CD4-positive, alpha-beta T cell treated with Interleukin-15 for 4 hours (primary cell): ENCODE measurements at places on chromosomes 7 and 10.

DNA sequence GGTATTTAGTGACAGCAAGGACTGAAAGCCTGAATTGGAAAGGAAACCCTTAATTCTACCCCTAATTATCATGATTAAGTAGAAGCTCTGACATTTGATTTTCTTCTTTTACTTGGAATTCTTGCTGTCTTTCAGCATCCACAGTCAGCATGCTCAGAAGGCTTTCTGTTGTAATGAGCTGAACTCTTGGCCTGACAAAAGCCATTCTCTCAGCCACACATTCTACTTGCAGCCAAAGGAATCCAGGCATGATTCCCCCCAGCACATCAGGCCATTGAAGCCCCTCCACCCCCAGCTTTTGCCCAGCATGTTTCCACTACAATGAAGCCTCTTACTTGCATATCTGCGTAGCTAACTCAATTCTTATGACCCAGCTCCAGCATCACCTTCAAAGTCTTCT, 94.3 kb upstream of the FRMD4A start:
- no peak for DNase-seq

- no peak for DNase-seq
Observed at GRCh38 chr7:55510621-55511020, 61.7 kb downstream of the VOPP1 start.

GRCh38 chr7:72335561-72336381, 76.4 kb downstream of the CALN1 start:
- no peak for DNase-seq

DNA sequence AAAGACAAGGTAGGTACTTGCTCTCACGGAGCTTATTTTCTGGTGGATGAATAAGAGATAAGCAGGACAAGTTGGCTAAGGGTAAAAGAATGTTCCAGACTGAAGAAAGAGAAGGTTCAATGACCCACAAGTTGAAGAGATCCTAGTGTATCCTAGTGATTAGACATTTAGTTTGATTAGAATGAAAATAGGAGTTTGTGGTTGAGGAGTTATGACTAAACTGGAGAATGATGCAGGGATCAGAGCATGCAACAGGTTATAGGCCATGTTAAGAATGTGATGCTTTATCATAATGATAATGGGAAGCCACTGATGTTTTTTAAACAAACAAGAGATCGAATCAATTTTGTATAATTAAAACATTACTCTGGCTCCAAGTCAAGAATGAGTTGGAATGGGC, 357.2 kb downstream of the HPSE2 start:
- no peak for DNase-seq

- DNase-seq = no peak
Observed at GRCh38 chr10:123187781-123188180, 33.6 kb downstream of the BUB3 start.

GRCh38 chr7:71896535-71896934, 515.6 kb downstream of the CALN1 start:
- no peak for DNase-seq

- no peak for DNase-seq
Observed at GRCh38 chr7:139103057-139103815, 6.3 kb downstream of the ZC3HAV1 start.

DNA sequence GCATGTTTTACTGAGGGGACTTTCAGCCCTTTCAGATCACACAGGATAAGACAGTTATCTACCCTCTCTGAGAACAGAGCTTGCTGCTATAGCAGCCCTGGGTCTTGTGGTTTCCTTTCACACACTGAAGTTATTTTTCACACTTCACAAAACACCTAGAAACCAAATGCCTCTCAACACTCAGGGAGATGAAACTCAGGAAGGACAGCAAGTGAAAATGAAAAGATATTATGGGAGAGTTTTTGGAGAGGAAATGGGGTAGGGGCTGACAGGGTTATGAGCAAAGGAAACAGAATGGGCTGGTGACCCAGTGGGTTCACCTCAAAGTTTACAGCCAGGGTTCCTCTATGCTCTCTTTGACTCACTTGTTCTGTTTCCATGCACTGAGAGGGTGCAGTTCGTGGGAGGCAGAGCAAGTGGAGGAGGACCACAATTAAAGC, 17.0 kb upstream of the GIMAP2 start:
- DNase-seq = peak; percentile 84

DNA sequence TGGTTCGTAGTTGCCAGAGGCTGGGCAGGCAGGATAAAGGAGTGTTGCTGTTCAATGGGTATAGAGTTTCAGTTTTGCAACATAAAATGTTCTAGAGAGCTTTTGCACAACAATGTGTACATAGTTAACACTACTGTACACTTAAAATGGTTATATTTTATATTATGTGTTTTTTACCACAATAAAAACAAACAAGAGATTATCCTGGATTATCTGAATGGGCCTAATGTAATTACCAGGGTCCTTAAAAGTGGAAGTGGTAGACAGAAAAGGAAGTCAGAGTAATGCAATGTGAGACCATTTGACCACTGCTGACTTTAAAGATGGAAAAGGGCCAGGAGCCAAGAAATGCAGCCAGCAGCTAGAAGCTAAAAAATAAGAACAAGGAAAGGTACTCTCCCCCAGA, 159.7 kb downstream of the SGMS1 start:
- no peak for DNase-seq

DNA sequence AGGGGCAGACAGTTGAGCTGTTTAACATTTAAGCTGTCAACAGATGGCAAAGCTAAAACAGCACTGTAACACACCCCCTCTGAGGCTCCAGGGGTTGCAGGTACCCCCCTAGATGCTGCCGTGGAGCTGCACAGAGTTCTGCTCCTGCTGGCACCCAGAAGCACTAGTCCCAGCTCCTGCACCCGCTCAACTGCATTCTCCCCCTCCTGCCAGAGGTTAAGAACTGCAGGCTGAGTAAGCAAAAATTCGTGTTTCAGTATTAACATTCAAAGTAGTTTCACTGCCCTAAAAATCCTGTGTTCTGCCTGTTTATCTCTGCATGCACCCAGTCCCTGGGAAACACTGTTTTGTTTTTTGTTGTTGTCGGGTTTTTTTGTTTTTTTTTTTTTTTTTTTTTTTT, 790.8 kb upstream of the KCND2 start:
- no peak for DNase-seq

DNA sequence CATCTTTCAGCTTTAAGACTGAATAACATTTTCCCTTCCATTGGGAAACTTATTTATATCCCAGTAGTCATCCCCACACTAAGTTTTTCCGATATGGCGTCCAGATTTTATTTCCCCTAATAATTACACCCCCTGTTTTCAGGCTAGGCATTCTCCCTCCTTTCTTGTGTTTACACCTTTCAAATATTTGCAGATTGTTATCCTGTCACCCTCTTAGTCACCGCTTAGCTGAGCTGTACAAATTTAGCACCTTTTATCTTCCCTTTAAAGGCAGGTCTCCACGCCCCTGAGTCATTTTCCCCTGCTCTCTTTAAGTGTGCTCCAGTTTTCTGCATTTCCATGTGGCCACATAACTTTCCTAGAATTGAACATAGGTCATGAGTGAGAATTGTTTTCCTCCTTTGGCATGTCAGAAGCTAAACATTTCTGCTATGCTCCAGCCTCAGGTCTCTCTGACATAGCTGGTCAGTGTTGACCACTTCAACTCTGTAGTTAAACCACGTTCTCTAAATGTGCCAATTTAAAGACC, 47.4 kb downstream of the LRRC4 start:
- DNase-seq = peak; percentile 21

DNA sequence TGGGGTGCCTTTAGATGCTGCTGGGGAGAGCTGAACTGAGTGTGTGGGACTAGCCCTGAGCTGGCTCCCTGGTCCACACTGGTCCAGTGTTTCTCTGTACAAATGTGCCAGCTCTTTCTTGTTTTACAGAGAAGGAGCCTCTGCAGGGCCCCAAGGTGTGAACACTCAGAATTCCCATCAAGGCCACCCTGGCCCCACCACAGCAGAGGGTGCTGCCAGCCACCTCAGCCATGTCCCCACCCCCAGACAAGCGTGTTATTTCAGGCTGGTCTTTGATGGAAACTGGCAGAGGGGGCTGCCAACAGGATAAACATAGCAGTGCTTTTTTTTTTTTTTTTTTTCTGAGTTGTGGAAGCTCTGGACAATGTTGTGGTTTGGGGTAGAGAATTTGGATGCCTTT, 68.5 kb upstream of the LRRC18 start:
- DNase-seq = no peak

DNA sequence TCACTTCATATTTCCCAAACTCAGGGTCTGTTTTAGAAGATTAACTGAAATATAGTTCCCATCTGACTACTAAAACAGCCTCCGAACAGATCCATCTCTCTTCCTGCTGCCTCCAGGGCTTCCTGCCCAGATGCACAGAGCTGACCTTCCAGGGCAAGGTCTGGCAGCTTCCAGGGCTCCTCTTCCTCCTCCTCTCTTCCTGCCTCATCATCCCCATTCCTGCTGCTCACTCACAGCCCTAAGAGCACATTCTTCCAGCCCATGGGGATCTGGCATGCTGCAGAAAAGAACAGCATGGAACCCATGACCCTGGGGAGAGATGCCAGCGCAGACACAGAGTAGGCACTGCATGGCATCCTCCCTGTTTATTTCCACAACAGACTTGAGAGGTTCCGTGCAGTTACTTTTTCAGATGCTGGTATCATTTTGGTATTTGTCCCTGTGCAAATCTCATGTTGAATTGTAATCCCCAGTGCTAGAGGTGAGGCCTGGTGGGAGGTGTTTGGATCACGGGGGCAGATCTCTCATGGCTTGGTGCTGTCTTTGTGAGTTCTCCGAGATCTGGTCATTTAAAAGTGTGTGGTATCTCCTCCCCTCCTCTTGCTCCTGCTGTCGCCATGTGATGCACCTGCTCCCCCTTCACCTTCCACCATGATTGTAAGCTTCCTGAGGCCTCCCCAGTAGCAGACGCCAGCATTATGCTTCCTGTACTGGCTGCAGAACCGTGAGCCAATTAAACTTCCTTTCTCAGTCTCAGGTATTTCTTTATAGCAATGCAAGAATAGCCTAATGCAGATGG, 4.4 kb downstream of the PKD1L1 start:
- DNase-seq = no peak

GRCh38 chr7:67451306-67451705, 454.7 kb downstream of the TYW1 start:
- DNase-seq = no peak
